ENCODE measurements at places on chromosomes 7 and 10.

GRCh38 chr10:44046605-44047004 is 338.3 kb downstream of the CXCL12 start:
- no peak overlapping the region for H3K4me3 ChIP-seq
- H3K36me3 ChIP-seq = no peaks in the 10 kb centered on the region
- H3K27me3 ChIP-seq = peaks cover 12% of the 10 kb centered on the region
- H3K4me1 ChIP-seq = peaks cover 16% of the 10 kb centered on the region

DNA sequence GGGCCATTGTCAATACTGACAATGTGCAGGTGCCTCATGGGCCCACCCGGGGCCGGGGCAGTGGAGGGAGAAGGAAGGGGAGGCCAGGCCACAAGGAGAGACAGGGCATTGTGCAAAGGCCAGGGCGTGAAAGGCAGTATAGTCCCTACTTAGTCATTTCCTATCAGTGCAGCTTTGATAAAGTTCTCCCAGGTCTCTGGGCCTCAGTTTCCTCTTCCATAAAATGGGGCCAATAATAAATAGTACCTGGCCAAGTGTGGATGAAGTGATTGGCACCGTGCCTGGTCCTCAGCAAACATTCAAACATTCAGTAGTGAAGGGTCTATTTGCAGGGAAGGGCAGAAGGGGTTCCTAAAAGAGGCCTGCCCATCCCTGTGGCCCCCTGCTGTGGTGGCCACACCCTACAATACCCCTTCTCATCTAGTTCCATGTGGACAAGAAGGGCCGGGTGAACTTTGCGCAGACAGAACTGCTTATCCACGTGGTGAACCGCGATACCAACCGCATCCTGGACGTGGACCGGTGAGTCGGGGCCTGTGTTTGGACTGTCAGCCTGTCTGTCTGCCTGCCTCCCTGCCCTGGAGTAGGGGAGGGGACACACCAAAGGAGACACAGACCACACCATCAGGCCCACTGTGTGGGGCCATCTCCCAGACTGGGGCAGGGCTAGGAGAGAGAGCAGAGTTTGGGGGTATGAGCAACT is 36.9 kb upstream of the VSIR start:
- no peak overlapping the region for H3K27ac ChIP-seq
- DNase-seq = no peak
- H3K27me3 ChIP-seq = peaks cover 9% of the 10 kb centered on the region
- H3K4me3 ChIP-seq = no peak overlapping the region

GRCh38 chr10:78377356-78377755 is 343.7 kb downstream of the RPS24 start:
- H3K27ac ChIP-seq = no peak overlapping the region
- H3K4me1 ChIP-seq = peaks cover 5% of the 10 kb centered on the region
- DNase-seq = no peak
- H3K4me3 ChIP-seq = no peak overlapping the region

DNA sequence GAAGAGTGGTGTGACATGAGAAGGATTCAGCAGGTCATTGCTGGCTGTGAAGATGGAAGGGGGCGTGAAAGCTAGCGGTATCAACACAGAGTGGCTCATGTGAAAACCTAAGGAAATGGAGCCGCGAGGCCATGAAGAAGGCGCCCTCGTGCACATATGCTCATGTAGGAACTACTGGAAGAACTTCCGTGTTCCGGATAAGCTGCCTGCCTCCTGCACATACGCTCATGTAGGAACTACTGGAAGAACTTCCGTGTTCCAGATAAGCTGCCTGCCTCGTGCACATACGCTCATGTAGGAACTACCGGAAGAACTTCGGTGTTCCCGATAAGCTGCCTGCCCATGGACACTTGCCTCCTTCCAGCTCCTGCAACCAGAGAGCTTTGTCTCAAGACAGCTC is 179.1 kb downstream of the SDK1 start:
- H3K36me3 ChIP-seq = peaks cover 2% of the 10 kb centered on the region
- no peak for DNase-seq
- H3K27me3 ChIP-seq = no peaks in the 10 kb centered on the region
- peaks cover 7% of the 10 kb centered on the region for H3K4me1 ChIP-seq
- no peak overlapping the region for H3K4me3 ChIP-seq
- H3K27ac ChIP-seq = no peak overlapping the region

- H3K4me1 ChIP-seq = no peaks in the 10 kb centered on the region
- H3K27me3 ChIP-seq = peaks cover 43% of the 10 kb centered on the region
- H3K27ac ChIP-seq = no peak overlapping the region
- DNase-seq = no peak
- H3K4me3 ChIP-seq = no peak overlapping the region
Observed at GRCh38 chr10:8360365-8360764, 305.9 kb downstream of the GATA3 start.

Measured in progenitor cell of endocrine pancreas (in vitro differentiated cells).